Stimulated activated naive CD4-positive, alpha-beta T cell treated with Interleukin-2 at 50 U/mL for 16 hours (primary cell): ENCODE measurements at places on chromosomes 16 and 17.

DNA sequence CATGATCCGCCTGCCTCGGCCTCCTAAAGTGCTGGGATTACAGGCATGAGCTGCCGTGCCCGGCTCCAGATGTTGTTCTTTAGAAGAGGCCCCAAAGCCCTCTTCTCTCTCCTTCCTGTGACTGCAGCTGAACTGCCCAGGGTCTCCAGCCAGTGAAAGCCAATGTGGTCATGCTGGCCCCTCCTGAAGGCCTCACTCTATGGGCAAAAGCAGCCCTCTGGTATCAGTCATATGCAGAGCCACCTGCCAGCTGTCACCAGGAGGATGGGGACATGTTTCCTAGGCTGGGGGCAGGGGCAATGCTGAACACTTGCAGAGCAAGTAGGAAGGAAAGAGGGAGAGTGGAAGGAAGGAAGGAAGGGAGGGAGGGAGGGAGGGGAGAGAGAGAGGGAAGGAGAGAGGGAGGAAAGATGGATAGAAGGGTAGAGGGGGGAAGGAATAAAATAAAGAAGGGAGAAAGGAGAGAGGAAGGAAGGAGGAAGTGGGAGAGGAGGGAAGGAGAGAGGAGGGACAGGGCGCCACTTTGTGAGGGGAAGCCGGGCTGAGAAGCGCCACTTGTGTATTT, 36.0 kb downstream of the SOCS3 start:
- DNase-seq: no peak

GRCh38 chr17:75983501-75984181, 4.6 kb downstream of the TEN1 start:
- DNase-seq: no peak

GRCh38 chr16:4940719-4941118, 3.8 kb upstream of the PPL start:
- DNase-seq: no peak

DNA sequence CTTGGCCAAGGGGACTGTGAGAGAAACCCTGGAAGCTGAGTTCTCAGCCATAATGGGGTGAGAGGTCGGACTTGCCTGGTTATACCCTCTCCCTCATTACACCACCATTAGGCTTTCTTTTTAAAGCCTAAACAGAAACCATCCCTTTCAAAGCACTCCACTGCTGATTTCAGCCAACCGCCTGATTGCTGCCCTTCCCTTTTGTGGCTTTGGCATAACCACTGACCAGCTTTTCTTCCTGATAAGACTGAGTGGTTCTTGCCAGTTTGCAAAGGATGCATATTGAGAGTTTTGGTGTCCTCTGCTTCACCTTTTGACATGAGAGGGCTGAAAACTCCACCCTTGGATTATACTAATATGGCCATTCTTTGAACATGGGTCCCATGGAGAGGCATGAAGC, 308.2 kb upstream of the GOT2 start:
- no peak for DNase-seq

GRCh38 chr16:81040842-81041241, 5.2 kb downstream of the ATMIN start:
- no peak for DNase-seq

GRCh38 chr16:14564861-14565687, 65.0 kb downstream of the PARN start:
- no peak for DNase-seq

DNA sequence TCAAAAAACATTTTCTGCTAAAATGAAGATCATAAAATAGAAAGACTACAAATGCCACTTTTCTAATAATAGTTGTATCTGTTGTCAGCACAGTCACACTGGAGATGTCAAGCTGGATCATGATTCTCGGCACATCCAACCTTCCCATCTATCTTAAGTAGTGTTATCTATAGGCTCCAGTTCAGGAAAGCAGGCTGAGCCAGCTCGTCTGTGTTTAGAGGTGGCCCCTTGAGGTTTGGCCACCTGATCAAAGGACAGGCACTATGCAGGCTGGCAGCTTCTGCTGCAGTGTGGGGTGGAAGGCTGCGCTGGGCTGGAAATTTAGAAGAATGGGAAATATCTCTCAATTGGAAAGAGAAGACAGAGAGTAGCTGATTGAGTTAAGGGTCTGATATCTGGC, 32.4 kb downstream of the SMYD4 start:
- DNase-seq: no peak

DNA sequence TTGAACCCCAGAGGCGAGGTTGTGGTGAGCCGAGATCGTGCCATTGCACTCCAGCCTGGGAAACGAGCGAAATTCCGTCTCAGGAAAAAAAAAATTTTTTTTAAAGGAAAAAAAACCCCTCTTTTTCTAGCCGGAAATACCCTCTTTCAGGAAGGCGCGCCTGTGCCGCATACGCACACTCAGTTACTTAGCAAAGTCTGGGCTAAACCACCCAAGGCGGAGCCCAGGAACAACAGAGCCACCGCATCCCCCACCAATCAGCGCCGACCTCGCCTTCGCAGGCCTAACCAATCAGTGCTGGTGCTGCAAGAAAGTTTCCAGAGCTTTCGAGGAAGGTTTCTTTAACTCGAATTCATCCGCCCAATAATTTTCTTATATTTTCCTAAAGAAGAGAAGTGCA, 510.4 kb downstream of the KCNJ18 start:
- DNase-seq: no peak

- no peak for DNase-seq
Measured at GRCh38 chr17:74618451-74618850, 5.1 kb downstream of the CD300E start.

GRCh38 chr16:8474587-8474986, 115.7 kb downstream of the TMEM114 start:
- DNase-seq: no peak

DNA sequence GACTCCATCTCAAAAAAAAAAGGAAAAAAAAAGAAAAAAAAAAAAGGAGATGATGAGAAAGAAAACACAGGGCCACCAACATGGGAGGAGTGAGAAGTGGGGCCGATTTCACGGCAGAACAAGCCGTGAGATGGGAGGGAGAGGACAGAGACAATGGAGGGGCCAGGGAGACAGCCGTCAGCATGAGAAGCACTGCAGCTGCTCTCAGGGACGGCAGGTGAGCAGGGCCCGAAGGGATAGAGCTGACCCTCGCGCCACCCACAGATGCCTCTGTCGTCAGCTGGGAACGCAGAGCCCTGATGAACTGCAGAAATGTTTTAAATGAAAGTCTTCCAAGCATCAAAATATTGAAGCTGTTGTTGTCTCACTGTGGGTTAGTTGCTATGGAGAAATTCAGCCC, 20.3 kb downstream of the PITPNM3 start:
- DNase-seq: no peak

GRCh38 chr16:74650966-74651567, 15.6 kb downstream of the RFWD3 start:
- no peak for DNase-seq

DNA sequence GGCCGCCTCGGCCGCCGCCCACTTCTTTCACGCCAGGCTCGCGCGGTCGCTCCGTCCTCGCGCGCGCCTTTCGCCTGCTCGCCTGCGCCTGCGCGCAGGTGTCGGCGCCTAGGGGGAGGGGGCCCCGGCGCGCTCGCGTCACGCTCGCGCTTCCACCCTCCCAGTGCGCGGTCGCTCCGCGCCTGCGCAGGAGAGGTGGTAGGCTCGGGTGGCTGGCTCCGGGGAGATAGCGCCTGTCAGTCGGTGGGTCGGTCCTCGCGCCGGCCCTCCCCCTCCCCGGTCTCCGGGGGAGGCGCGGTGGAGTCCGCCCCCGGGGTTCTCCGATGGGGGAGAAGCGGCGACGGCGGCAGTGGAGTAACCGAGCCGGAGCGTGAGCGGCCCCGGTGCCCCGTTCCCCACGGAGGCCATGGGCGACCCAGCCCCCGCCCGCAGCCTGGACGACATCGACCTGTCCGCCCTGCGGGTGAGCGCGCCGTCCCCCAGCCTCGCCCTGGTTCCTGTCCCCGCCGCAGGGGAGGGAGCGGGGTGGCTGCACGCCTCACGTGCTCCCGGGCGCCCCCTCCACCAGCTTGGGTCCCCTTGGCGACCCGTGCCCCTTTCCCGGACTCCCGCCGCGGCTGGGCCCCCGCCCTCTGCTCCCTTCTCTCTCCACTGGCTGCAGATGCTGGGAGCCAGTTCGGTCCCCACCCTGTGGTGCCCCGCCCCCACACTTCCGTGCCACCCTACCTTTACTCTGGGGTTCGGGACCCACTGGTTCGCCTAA, at the start of gene MINK1:
TSS of gene MINK1 (plus strand) at position 163 of the 763 bp plus-strand sequence. CDS start at position 407, 244 bp downstream.
- peak; percentile 82 for DNase-seq

DNA sequence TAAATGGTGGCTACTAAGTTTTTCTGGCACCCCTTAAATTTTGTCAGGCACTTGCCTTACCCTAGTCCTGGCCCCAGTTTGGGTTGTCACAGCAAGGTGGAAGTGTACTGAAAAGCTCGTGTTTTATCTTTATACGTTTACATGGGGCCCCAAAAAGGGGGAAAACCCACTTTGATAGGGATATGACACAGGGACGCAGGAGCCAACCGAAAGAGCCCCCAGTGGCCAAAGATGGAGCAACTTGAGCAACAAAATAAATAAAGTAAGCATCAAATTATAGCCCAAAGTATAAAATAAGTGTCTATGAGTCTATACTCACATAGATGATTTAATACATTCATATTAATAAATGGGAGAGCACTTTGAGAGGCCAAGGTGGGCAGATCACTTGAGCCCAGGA, 5.0 kb upstream of the CETP start:
- DNase-seq: no peak

GRCh38 chr17:10513299-10514067, 4.9 kb downstream of the MYH1 start:
- DNase-seq: no peak

GRCh38 chr16:81723098-81723723, 55.9 kb upstream of the PLCG2 start:
- DNase-seq: no peak

GRCh38 chr16:56366945-56367344, 58.4 kb downstream of the AMFR start:
- DNase-seq: no peak

- DNase-seq: peak; percentile 42
Measured at GRCh38 chr16:29820730-29821642, 724 bp downstream of the MVP start.

GRCh38 chr16:55470533-55471371, 8.2 kb upstream of the MMP2 start:
- DNase-seq: no peak

DNA sequence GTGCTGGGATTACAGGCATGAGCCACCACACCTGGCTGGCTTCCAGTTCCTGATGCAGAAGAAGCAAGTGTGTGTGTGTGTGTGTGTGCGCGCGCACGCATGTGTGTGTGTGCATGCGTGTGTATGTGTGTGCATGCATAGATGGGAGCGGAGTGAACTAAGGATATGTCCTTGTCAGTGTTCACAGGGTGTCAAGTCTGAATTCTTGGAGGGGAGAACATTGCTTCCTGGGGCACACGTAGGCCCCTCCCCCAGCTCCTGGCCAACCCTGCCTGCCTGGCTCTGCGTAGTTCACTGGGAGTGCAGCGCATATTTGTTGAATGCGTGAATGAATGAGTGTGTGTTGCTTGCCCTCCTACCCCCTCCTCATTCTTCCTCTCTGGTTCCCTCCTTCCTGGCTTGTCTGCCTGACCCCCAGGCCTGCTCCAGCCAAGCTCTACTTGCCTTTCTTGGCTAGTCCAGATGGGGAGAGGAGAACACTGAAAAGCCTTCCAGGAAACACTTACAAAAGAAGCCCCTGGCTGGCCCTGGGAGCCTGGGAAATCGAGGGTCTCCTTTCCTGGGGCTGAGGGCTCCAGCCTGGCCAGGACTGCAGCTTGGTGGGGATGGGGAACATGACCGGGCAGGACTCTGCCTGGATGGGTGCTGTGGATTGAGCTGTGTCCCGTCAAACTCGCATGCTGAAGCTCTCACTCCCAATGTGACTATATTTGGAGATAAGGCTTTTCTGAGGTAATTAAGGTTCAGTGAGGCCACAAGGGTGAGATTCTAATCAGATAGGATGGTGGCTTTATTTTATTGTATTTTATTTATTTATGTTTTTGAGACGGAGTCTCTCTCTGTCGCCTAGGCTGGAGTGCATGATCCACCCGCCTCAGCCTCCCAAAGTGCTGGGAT, 27.9 kb downstream of the IGFBP4 start:
- DNase-seq: no peak

DNA sequence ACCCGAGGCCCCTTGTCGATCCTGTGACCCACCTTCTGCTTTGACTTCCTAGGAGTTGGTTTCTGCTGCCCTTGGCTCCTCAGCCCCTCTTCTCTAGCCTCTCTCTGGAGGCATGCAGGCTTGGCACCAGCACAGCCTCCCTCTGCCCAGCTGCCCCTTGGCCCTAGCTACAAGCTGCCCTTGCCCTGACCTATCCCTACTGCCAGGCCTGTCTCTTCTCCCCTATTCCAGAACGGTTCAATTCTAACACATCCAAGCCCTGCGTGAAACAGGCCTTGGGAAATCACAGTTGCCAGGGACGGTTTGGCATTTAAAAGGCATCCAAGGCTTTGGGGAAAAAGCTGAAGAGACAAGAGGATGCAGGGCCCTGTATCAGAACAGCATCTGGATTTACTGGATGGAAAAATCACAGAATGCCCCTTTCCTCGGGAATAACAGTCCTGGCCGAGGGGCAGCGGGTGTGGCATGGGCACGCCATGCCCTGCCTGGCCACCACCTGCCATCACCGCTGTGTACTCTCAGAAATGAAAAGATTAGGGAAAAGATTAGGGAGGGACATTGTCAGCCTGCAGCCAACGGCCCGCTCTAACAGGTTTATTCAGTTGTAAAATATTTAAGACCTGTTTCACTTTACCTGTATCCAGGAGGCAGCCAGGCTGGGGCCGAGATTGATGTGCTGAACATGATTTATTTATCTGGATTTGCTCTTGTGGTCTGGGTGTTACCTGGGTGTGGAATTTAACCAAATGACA, 15.8 kb downstream of the RAI1 start:
- no peak for DNase-seq

GRCh38 chr17:3982113-3982512, 17.9 kb upstream of the ATP2A3 start:
- DNase-seq: no peak

- no peak for DNase-seq
Measured at GRCh38 chr17:45289301-45290268, 27.2 kb downstream of the MAP3K14 start.

DNA sequence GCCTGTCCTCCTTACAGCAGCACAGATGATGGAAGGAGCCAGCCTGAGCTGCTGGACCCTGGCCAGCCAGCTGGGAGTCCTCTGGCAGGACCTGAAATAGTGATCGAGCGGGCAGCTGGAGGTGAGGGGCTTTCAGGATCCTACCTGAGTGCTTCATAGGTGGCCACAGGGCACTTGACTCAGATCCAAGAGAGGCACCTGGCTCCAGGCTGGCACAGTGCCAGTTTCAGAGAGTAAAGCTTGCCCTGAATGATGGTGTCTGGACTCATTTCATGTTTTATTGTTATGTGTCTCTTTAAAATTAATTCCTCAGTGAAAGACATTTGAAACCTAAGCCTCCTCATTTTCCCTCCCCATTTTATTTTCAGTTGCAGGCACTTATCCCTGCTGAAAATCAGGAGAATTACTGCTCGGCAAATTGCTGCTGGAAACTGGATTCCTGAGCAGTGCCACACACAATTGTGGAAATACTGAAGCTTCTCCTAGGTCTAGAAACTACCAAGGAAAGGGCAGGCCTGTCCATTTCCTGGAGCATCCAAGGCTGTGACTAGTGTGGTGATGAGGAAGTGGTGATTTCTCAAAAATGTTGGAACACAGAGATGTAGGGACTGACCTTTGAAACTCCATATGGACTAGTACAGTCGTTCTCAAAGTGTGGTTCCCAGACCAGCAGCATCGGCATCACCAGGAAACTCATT, 16.1 kb upstream of the ADAMTS18 start:
- no peak for DNase-seq

GRCh38 chr17:58086953-58087352, 3.7 kb downstream of the DYNLL2 start:
- no peak for DNase-seq
